ENCODE measurements at places on chromosomes 1 and 21.

- DNase-seq: no peak
These were observed 70.6 kb upstream of the GCLM start for GRCh38 chr1:93979718-93980319.

DNA sequence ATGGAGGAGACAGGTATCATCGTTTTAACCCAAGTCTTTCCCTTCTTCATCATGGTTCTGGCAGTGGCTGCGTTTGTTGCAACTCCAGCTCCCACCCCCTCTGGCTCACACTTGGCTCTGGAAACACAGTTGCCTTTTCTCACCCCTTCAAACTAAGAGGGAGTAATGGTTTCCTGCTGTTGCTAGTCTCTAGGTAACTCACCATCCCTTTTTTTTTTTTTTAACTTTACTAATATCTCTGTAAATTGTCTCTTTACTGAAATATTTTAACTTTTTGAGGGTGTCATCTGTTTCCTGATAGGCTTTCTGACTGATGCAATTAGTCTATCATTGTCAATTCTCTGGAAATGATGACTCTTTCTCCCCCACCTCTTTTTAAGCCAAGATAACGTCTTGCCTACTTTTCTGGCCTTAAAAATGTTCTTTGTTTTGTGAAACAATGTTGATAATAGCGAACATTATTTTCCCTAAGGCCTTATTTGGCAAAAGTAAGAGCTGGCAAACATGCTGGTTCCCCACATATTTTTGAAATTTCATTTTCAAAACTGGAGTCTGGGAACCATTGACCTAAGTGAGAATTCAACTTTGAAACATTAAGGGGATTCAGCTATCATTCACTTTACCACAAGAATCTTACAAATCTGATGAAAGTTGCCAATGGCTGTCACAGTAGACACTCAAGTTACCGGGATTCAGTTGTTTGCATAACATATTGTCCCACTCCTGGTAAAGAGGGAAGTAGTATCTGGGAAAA is 85.3 kb downstream of the LEPR start:
- no peak for DNase-seq

DNA sequence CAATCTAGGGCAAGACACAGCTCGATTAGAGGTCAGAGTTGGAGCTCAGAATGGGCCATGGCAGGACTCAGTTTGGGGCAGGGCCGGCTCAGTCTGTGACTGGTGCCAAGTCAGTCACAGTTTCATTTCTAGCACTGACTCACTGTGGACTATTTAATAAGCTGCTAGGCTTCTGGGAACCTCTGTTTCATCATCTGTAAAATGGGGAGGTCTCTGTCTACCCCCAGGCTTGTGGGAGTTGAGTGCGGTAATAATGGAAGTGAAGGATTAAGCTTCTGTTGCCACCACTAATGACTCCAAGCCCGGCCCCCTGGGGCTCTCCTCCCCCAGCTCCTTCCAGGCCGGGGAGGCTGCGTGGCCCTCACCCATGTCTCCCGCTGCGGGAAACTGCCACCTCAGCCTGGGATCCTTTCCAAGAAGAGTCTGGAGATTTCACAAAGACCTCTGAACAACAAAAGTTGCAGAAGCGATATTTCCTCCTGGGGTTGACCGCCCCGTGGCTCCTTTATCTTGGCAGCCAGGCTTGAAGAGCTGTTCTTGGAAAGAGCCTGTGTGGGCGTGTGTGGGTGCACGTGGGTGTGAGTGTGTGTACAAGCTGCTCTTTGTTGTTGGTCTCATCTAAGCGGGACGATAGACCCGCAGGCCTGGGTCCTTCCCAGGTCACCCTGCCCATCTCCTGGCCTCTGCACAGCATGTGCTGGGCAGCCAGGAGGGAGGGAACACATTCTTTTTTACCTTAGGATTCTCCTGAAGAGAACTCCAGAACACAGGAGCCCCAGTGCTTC is 29.1 kb downstream of the KNCN start:
- no peak for DNase-seq

DNA sequence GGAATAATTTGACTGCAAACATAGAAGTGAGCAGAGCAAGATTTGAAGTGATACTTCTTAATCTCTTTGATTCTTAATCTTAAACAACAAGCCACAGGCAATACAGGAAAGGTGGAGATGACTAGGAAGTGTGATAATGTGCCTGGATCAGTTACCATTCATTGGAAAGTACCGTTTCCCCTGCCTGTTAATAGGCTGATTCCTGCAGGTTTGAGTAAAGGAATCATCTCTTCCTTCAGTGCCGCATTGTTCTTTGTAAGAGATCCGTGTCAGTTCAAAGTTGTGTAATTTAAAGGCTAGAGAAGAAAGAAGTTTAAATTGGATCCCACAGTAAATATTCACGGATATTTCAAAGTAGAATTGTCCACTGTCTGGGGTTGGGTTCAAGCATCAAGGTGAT is 43.5 kb upstream of the BCL10 start:
- no peak for DNase-seq
